ENCODE measurements at places on chromosomes 6 and 20.

GRCh38 chr20:31578448-31579138 is 26.5 kb upstream of the ID1 start:
- DNase-seq, result peak; percentile 74

- DNase-seq, result no peak
Measured at GRCh38 chr6:63805808-63806572, 170.4 kb downstream of the PHF3 start.

GRCh38 chr20:41476446-41476845 is 109.8 kb upstream of the EMILIN3 start:
- DNase-seq, result no peak

- DNase-seq, result no peak
Measured at GRCh38 chr20:14234666-14235295, 102.6 kb downstream of the FLRT3 start.

DNA sequence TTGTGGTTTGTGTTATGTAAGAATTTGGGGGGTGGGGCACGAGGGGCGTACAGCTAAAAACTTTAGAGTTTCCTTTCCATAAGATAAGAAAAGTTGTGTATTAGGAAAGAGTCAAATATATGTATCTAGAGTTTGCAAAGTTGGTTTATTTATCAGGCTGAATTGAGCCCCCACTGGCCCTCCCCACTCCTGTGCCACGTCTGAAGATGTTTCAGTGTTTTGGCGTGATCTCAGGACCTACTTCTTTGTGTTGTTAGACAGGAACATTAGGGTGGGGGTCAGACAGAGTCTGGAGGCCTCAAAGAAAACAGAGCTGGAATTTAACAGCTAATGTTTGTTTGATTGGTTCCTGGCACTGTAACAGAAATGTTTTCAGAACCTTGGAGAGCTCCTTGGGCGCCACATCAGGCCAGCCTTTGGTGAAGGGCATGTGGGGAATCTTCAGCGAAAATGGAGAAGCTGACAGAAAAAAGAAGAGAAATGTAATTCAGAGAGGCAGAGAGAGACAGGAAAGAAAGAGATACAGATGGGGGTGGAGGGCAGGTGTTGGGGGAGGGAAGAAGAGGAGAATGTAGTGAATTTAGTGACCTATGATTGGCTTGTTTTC is 674 bp downstream of the NRSN1 start:
- peak; percentile 92 for DNase-seq

DNA sequence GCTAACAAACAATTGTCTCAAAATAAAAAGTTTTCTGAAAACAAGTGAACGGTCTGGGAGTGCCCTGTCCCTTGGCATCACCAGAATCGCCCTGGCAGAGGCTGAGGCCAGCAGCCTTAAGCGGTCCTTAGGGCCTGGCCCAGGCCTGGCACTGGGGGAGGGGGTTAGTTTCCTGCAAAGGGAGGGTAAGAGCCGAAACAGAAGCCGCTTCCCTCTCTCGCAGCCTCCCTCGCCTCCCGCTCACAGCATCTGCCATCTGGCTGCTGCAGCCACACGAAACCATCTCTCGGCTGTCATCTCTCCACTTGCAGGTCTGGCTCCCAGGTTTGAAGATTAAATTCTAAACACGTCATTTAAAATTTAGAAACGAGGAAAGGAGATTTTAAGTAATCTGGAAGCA is 31.5 kb downstream of the PMEPA1 start:
- no peak for DNase-seq

DNA sequence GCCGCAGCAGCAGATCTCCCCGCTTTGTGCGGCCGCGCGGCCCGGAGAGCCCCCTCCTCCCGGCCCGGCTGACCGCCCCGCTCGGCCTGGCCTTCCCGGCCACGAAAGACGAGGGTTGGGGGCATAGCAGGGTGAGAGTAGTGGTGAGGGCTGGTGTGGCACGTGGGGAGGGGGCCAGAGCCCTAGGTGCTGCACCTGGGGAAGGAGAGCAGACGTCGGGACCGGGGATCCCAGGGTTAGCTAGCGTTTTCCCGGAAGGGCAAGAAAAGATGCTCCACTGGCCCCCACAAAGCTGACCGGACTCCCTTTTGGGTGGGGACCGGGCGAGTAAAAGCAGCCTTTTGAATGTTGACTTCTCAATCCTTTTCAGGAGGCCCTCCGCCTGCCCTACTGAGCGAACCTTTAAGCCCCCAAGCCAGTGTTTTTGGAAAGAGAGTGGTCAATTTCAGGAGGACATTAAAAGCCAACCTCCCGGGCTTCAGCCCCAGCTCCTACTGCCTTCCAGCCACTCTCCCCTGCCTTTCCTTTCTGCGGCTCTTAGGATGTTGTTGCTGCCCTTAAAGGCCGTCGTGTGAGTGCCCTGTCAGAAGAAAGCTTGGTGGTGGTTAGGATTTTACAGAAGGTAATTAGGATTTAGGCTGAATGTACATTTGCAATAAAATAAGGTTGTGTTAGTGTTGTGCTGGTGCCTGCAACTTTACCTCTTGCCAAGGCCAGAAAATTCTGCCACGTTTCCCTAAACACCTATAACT is 648 bp upstream of the BACH2 start:
- no peak for DNase-seq

GRCh38 chr6:44966449-44967092 is 361.6 kb upstream of the RUNX2 start:
- DNase-seq, result no peak

DNA sequence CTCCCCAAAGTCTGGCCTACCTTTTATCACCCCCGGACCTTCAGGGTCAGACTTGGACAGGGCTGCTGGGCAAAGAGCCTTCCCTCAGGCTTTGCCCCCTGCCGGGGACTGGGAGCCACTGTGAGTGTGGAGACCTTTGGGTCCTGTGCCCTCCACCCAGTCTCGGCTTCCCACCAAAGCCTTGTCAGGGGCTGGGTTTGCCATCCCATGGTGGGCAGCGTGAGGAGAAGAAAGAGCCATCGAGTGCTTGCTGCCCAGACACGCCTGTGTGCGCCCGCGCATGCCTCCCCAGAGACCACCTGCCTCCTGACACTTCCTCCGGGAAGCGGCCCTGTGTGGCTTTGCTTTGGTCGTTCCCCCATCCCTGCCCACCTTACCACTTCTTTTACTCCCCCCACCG is 10.3 kb downstream of the VEGFA start:
- DNase-seq, result no peak

- DNase-seq, result no peak
Measured at GRCh38 chr6:16883414-16883813, 122.2 kb upstream of the ATXN1 start.

GRCh38 chr20:32457479-32457986 is 99.4 kb downstream of the ASXL1 start:
- DNase-seq, result peak; percentile 96

Measured in endodermal cell (in vitro differentiated cells).